RCC 7860 (cell line): ENCODE measurements at places on chromosomes 6 and 20.

- peak; percentile 78 for DNase-seq
Observed at GRCh38 chr6:31203345-31203979, 33.0 kb upstream of the POU5F1 start.

- DNase-seq = no peak
Observed at GRCh38 chr6:169162249-169162648, 91.4 kb downstream of the THBS2 start.

DNA sequence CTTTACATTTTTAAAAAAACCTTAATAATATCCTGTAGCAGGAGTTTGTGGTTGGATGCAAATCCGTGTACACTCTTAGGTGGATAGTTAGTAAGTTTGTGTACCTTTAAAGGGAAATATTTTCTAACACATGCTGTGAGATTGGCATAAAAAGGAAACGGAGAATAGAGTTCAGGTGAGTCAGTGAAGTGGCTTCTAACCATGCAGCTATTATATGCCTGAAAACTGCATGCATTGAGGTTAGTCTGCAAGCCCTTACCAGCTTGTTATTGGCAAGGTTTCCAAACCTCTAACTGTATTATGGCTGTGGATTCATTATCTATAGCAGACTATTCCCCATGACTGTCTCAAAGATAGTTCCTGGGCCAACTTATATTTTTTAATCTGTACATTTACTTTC, 420.6 kb upstream of the MMS22L start:
- DNase-seq = no peak

DNA sequence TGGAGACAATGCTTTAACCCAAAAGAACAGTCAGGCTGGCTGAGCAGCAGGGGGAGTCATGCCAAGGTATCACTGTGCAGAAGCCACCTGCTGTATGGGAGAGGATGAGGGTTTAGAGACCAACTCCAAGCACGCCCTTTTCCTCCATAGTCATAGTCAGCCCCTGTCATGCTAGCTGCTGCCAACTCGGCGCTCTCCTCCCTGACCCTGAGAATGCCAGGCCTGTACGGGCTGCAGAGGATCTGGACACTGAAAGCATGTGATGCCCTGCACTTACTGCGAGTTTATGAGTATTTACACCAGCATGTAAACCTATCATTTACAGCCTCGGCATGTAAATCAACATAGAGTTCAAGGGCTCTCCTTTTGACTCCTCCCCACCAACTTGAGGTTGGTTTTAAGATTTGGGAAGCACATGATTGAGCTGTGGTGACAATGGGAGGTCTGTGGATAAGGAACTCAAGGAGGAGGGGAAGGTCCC, 11.7 kb upstream of the SCUBE3 start:
- no peak for DNase-seq

DNA sequence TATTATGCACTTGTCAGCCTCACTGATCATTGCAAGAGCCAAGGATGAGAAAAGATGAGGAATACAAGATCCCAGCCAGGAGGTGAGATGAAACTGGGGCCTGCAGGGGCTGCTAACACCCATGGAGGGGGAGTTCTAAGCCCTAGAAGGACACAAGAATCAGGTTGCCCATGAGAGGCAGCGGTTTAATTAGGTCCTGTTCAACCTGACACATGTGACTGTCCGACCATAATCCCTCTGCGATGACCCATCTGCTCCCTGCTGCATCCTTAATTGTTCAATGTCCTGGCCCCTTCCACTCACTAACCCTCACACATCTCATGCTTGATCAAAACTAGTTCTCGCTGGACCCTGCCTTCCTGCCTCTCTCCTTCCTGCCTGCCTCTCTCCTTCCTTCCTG, 52.2 kb upstream of the NNAT start:
- no peak for DNase-seq

DNA sequence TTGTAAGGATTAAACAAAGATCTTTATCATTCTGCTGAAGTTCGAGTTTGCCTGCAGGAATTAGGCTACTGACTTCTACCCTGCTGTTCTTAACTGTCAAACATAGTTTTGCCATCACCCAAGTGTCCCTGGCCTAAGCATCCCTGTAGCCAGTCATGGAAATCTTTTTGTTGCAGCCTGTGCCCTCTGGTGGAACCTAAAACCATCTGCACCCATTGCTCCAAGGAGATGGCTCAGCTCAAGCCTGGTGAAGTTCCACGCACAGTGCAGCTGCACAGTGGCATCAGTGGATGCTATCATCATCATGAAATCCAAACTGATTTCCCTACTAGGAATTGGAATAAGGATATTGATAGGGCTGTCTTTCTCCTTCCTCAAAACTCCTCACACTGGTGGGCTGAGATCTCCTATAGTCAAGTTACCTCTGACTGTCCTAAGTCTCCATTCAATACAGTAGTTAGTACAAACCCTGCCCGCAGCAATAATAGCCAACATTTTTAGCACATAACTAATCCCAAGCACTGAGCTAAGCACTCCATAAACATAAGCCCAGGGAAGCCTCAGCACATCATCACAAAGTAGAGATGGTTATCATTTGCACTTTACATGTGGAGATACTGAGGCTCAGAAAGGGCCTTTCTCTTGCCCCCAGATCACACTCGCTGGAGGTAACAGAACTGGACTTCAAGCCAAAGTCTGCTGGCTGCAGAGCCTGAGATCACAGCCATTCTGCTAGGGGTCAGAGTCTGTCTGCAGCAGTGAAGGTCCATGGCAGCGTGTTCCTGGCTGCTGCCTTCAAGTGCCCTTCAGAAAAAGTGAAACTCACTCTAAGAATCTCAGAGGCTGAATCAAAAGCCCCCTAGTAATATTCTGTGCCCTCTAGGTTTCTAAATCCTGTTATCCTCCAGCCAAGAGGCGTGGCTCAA, 77.2 kb upstream of the MC3R start:
- no peak for DNase-seq
